ENCODE measurements at places on chromosomes 1 and 21.

DNA sequence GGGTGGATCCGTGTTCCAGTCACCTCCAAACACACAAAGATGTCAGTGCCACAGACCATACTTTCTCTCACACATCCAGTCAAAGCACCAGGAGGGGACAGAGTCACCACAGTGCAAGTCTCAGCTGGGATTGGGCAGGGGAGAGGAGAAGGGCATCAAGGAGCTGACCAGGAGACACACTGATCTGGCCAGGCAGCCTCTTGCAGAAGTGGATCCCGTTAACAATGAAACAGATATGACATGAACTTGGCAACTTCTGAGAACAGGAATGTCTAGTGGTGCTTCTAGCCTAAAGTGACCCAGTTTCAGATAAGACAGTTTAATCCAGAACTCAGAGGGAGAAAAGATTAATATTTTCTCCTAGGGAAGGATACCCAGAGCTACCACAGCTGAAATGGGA, 71.0 kb downstream of the HIVEP3 start:
- no peak for DNase-seq

DNA sequence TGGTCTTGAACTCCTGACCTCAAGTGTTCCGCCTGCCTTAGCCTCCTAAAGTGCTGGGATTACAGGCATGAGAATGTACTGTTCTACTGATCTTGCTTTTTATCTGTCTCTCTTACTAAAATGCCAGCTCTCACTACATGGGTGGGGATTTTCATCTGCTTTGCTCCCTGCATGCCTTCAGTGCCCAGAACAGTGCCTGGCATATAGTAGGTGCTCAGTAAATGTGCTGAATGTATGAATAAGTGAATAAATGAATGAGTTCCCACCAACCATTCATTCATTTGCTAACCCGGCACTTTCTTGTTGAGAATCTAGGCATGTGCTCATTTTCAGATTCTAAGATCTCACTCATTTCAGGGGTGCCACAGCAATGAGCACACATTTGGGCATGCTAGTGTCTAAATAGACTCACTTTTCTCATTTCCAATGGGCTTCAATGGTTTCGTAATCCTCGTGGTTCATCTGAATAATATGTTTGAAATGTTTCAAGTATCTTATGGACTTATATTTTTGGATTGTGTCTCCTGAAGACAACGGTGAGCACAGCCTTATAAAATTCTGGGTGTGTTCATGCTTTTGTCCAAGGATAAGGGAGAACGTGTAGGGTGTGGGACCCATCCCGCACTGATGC, 7.6 kb downstream of the DHRS3 start:
- DNase-seq = no peak

- DNase-seq = no peak
Measured at GRCh38 chr1:113538225-113538624, 147.9 kb downstream of the MAGI3 start.

GRCh38 chr1:184027826-184028695, 9.5 kb downstream of the COLGALT2 start:
- no peak for DNase-seq

- no peak for DNase-seq
Measured at GRCh38 chr1:25110485-25110884, 121.8 kb downstream of the SYF2 start.

- no peak for DNase-seq
Measured at GRCh38 chr1:160169553-160170399, 18.4 kb downstream of the ATP1A4 start.
